Memory B cell (primary cell): ENCODE measurements at places on chromosomes 3 and 15.

DNA sequence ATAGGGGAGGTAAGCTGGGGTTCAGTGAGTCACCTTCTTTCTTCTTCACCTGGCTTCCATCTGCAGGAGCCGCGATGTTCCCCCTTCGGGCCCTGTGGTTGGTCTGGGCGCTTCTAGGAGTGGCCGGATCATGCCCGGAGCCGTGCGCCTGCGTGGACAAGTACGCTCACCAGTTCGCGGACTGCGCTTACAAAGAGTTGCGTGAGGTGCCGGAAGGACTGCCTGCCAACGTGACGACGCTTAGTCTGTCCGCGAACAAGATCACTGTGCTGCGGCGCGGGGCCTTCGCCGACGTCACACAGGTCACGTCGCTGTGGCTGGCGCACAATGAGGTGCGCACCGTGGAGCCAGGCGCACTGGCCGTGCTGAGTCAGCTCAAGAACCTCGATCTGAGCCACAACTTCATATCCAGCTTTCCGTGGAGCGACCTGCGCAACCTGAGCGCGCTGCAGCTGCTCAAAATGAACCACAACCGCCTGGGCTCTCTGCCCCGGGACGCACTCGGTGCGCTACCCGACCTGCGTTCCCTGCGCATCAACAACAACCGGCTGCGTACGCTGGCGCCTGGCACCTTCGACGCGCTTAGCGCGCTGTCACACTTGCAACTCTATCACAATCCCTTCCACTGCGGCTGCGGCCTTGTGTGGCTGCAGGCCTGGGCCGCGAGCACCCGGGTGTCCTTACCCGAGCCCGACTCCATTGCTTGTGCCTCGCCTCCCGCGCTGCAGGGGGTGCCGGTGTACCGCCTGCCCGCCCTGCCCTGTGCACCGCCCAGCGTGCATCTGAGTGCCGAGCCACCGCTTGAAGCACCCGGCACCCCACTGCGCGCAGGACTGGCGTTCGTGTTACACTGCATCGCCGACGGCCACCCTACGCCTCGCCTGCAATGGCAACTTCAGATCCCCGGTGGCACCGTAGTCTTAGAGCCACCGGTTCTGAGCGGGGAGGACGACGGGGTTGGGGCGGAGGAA lies 2.6 kb downstream of the ISLR2 start:
- no peak for DNase-seq

DNA sequence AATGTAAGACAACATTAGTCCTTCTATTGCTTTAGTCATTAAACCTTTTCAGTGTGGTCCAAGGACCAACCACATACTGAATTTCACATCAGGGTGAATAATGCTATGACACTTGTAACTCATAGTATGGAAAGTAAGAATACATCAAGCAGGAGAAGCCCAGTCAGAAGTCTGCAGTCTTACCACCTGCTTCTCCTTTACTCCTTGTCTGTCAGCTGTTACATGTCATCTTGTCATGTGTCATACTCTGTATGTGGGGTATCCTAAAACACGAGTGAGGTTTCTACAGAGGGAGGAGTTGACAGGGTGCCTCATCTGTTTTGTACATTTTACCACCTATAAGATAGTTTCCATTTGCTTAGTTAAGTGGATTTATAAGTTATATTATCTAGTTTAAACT lies 32.8 kb upstream of the EID1 start:
- DNase-seq = no peak

DNA sequence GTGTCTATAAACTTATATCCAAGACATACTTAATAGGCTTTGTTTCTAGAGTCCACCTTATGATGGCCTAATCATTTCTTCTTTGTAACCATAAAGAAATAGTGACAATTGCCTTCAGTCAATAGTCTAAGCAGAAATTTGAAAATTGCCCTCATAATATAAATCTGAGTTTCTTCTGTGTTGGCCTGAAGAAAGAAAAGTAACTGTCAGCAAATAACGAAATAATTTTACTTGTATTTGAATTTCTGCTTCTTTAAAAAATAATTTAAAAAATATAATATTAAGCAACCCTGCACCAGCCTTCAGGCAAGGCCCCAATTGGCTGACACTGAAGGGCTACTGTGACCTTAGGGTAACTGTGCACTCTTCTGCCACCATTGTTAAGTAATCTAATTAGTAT lies 113.5 kb downstream of the PLOD2 start:
- no peak for DNase-seq

DNA sequence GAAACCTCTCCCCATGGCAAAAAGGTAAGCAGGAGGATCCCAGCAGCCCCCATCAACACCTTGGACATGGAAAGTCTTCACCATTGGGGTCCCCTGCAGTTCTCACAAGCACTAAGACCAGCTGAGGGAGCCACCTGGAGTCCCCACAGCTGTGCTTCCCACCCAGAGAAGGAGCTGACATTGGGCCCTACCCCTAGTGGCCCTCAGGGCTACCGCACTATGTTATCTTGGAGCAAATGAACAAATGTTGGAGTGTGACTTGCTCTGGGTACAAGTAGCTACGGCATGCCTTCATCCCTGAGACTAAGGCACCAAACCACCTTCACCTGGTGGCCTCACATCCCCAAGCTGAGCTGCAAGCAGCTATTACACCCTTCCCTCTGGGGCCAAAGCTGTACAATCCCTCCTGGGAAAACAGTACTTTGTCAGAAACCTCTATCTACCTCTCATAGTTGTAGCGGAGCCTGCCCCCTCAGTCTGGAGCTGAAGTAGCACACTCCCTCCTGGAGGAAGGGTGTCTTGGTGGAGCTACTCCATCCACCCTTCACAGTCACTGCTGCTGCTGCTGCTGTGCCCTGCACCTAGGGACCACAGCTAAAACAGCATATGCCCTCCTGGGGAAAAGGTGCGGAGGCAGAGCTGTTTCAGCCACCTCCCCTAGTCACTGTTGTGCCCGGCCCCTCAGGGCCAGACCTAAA lies 42.7 kb downstream of the SERP1 start:
- DNase-seq = no peak

DNA sequence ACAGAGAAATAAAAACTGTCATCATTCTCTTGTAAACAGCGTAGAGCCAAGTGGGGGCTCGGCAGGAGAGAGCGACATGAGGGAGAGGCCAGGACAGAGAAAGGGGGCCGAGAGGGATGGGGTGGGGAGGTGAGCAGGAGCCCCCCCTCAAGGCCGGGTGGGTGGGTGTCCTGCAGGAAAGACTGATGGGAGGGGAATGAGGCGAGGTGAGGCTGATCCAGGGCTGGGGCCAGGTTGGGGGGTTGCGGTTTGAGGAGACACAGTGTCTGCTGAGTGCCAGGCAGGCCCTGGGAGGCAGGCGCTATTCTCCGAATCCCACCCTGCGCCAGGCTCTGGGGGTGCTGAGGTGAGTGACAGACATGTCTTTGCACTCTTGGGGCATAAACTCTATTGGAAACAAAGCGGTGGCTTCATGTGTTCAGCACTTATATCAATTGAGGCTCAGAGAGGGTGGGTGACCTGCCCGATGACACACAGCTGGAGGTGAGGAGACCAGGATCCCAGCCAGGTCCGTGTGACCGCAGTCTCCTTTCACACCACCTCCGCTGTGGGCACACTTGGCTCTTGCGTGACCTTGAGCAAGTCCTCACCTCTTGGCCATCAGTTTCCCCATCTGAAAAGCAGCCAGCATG lies 19.6 kb upstream of the CSPG4 start:
- no peak for DNase-seq
